ENCODE measurements at places on chromosomes 12 and 14.

DNA sequence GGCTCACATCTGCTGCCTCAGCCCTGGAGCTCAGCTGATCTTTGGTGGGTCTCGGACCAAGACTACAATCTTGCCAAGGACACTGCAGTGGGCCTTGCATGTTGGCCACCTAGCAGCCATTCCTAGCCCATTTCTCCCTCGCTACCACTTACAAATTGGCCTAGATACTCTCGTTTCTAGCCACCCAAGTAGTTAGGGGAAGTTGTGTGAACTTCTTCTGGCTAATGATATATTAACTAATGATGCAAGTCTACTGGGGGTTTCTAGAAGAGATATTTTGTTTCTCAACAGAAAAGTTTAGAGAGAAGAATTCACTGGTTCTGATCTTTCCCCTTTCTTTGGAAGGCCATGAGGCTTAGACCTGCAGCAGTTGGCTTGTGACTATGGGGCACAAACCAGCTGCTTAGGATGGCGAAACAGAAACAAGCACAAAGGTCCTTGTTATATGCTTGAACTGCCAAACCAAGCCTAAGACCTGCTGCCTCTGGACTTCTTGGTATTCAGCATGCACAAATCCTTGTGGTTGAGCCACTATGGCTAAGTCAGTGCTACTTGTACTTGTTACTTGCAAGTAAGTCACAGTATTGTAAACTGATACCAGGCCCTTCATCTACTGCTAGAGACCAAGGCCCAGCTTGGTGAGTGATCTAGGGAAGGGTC, 30.5 kb upstream of the GPATCH2L start:
- DNase-seq, result no peak

DNA sequence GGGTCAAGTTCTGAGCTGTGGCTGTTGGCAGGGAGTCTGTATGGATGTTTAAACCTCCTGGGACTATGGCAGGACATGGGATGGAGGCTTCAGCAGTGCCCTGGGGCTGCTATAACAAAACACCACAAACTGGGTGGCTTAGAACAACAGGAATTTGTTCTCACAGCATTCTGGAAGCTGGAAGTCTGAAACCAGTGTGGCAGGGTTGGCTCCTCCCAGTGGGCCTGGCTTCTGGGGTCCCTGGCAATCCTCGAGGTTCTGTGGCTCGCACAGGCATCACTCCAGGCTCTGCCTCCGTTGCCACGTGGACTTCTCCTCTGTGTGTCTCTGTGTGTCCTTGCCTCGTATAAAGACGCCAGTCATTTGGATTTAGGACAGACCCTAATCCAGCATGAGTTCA, 39.9 kb downstream of the FZD10 start:
- no peak for DNase-seq

- DNase-seq, result no peak
These were observed 82.8 kb downstream of the B4GALNT3 start for GRCh38 chr12:542395-543113.

DNA sequence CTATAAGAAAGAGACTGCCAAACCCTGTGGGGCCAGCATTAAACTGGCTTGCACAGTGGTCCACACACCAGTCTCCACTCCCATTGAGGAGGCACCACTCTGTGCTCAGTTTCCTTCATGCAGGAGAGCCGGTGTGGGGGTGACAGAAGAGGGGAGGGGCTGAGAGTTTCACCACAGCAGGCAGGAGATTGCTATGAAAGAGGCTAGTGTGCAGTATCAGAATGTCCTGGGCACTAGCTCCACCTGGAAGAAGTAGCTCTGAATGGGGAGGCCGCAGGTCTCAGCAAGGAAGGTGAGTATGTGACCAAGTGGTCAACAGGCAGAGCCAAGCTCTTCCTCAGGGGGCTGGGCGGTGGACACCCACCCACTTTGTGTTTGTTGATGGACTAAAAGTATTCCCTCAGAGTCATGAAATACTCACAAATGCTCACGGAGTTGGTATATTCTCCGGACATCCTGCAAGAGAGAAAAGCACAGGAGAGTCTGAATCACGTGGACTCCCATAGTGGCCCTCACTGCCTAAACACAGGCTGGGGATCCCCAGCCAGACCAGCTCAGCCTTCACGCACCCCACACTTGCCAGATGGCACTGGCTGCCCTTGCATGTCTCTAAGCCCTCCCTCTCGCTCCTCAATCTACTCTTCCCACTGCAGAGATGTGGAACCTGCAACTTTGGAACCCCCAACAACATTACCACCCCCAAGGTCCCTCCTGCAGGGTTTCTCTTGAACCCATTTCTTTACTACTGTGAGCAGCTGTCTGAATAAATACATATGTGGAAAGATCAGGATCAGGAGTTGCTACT, 7.8 kb upstream of the KRT72 start:
- no peak for DNase-seq

DNA sequence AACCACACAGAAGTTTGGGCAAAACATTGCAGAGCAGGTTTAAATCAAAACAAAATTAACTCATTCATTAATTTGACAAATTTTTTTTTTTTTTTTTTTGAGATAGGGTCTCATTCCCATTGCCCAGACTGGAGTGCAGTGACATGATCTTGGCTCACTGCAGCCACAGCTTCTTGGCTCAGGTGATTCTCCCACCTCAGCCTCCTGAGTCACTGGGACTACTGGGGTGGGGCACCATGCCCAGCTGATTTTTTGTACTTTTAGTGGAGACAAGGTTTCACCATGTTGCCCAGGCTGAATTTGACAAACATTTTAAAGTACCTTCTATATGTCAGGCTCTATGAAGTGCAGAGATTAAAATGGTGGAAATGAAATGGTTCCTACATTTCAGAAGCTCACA, 257.1 kb upstream of the NPAS3 start:
- DNase-seq, result no peak

- no peak for DNase-seq
These were observed 32.9 kb downstream of the LGR5 start for GRCh38 chr12:71472441-71472911.

- DNase-seq, result peak; percentile 2
These were observed 147.4 kb upstream of the EGLN3 start for GRCh38 chr14:34098045-34098984.

DNA sequence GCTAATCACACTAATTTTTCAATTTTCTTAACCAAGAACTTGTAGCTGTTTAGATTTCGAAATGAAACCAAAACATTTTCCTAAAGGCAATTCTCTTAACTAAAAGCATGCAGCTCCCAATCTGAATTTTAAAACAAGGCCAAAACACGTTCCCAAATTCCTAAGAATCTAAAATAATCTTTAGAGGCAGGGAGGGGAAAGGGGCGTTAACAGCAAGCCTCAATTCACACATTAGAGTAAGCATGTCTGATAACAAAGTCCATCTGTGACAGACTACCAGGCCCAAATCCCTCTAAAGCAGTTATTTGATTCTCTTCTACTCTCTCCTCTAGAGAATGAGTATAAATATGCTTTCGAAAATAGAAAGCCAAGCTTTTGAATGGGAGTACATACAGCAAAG, 754 bp downstream of the ATG14 start:
- DNase-seq, result no peak

- no peak for DNase-seq
These were observed 65.8 kb upstream of the DACT1 start for GRCh38 chr14:58571769-58572472.

GRCh38 chr14:104317975-104318557, 179.7 kb downstream of the KIF26A start:
- DNase-seq, result no peak

DNA sequence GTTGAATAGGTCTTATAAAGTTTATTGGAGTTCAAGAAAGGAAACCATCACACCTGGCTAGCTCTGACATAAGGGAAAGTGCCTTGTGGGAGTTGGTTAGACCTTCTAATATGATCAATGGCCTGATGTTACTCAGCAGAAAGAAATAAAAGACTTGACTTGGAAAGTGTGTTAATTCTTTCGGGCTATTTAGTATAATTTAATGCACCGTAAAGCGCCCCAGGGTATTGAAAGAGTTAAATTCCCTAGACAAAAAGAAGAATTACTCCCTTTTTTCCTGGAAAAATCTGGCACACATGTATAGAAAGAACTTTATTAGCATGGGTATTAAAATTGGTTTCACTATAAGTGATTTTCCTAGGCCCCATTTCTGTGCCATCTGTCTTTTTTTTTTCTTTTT, 1125.7 kb upstream of the FLRT2 start:
- DNase-seq, result no peak

DNA sequence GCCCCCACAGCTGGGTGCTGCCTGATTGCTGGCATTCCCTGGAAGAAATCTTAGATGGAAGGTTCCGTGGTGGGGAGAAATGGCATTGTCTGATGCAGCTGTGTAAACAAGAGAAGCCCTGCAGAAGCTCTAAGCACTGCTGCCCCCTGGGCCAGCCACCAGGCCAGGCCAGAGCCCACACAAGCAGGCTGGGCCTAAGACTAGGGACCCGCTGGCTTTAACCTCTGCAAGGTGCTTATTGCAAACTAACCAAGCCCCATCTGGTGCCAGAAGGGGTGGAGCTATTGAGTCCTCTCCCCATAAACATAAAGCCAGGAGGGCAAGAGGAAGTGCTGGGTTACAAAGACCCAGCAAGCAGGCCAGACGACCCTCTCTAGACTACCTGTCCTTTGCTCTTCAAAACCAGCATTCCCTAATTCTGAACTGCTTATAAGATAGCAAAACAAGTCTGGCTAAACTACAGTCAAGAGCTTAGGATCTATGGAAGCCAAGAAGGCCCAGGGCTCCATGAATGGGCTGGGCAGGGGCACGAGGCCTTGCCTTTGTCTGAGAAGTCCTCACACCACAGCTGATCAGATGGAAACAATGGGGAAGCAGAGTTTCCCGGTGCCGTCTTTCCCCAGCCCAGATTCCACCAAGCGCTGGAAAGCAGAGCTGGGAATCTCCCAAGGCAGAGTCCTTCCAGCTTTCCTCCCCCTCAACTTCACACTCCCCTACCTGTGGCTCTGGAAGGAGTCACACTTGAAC, 28.8 kb downstream of the P2RX4 start:
- DNase-seq, result no peak

GRCh38 chr12:76765598-76765997, 1.7 kb downstream of the ZDHHC17 start:
- DNase-seq, result no peak

DNA sequence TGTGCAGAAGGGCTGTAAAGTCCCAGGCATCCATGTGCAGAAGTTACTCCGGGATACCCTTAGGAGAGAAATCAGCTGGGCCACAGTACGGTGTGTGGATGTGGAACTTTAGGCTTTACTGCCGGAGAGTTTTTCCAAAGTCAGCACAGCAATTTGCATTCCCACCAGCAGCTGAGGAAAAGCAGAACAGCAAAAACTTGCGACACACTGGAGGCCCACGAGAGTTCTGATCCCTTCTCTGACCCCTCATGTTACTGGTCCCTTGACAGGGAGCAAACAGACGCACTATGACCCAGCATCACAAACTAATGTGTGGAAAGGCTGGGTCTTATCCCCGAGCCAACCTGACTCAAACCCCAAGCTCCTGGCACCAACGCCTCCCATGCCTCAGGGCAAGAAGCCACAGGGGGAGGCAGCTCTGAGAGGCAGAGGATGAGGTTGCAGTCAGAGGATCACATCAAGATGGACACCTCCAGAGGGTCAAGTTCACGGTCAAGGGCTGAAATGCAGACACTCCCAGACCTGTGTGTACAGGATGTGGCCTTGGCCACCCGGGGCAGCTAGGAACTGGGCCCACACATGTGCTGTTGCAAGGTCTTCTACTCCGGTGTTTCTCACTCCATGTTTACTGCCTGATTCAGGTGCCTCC, 38.6 kb downstream of the CCDC88C start:
- no peak for DNase-seq

GRCh38 chr12:12221560-12221959, 45.3 kb downstream of the LRP6 start:
- no peak for DNase-seq

DNA sequence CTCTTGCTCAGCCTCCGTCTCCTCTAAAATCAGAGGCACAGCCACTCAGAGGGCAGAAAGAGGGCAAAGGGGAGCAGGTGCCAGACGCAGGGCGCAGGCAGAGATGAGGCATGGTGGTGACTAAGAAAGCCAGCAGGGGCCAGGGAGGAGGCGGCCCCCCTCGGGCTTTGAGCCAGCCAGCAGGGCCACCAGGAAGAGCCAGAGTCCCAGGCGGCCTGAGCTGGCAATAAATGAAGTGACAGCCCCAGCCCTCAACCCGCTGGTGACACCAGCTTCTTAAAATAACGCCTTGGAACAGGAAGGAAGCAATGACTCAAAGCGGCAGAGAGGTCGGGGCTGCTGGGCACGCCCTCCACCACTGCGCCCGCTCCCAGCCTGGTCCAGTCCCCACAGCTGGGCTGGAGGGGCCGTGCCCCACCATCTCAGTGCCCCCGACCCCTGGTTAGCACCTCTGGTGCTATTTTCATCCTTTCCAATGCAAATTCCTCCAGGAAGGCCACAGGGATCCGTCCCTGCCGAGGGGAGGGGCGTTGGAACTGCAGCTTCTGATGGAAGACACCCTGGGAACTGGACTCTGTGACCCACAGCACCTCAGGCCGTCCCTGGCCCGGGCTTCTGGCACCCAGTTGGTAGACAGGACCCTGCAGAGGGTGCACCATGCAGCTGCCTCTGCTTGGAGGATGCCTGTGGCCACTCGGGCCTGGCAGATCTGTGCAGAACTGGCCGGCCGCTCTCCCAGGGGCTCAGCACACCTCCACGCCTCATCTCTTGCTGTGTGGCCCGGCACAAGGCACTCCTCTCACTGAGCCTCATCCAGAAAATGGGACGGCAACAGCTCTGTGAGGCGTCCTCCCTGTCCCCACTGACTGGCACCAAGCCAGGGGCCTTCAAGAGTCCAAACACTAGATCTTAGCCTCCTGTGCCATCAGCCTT, 113.7 kb downstream of the NCOR2 start:
- DNase-seq, result peak; percentile 80

- no peak for DNase-seq
These were observed 23.4 kb upstream of the MAP3K9 start for GRCh38 chr14:70832561-70833305.

DNA sequence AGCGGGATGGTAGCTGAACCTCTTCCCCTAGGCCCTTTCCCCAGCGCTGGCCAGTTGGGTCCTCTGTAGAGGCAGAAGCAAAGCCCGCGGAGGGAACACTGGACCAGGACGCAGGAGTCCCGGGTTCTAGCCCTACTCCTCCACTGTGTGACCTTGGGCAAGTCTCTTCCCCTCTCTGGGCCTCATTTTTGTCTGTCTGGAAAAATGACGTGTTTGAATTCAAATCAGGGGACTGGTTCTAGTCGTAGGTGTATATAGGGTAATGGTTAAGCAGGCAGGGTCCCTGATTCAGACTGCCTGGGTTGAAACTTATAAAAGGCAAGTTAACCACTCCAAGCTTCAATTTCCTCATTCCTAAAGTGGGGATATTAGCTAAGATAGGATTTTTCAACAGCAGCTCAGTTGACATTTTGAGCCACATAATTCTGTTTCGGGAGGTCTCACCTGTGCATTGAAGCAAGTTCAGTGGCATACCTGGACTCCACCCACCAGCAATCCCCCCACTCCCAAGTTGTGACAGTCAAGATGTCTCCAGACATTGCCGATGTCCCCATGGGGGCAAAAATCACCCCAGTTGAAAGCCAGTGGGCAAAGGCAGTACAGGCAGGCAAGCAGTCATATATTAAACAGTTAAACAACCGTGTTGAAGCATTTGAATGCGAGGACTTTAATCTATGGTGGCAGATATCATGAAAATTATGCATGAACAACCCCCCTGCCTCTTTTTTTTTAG, 899 bp downstream of the TPCN1 start:
- DNase-seq, result no peak
